Stimulated activated CD4-positive, alpha-beta T cell treated with anti-CD3 and anti-CD28 coated beads, TNF-alpha, amount 100 ng/mL, for 4 hours (primary cell): ENCODE measurements at places on chromosomes 11 and 22.

DNA sequence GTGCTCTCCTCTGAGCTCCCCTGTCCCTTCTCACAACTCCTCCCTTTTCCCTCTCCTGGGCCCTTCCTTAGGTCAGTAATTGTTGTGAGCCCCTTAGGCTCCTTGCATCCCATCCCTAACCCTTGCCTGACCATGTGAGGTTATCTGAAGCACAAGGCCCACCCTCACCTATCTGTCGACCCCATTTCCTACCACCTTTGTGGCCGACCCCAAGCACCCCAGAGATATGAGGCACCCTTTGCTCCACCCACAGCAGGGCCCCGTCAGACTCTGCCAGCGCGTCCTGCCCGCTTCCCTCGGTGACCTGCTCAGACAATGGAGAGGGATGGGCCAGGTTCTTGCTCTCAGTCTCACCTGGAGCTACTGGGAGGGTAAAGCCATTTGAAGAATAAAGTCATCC, 1.3 kb downstream of the GNG3 start:
- peak; percentile 17 for DNase-seq

- no peak for DNase-seq
Measured at GRCh38 chr11:8698917-8699441, 16.4 kb downstream of the RPL27A start.

DNA sequence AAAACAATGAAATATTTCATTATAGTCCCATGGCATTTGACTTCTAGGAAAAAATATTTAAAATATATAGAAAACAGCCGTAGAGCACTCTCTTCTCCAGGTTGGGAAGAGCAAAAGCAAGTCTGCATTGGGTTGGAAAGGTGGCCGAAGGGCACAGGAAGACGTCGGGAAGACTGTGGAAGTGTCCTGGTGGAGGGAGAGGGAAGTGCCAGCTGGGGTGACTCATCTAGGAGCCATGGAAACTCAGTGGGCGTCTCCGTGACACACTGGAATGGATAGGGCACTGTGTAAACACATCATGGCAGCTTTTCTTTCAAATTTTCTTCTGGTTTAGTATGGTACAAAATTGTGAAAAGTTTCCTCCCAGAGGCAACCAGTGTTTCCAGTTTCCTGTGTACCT, 12.7 kb downstream of the GTPBP1 start:
- DNase-seq: no peak

GRCh38 chr11:119347940-119348605, 1.6 kb upstream of the MFRP start:
- no peak for DNase-seq

DNA sequence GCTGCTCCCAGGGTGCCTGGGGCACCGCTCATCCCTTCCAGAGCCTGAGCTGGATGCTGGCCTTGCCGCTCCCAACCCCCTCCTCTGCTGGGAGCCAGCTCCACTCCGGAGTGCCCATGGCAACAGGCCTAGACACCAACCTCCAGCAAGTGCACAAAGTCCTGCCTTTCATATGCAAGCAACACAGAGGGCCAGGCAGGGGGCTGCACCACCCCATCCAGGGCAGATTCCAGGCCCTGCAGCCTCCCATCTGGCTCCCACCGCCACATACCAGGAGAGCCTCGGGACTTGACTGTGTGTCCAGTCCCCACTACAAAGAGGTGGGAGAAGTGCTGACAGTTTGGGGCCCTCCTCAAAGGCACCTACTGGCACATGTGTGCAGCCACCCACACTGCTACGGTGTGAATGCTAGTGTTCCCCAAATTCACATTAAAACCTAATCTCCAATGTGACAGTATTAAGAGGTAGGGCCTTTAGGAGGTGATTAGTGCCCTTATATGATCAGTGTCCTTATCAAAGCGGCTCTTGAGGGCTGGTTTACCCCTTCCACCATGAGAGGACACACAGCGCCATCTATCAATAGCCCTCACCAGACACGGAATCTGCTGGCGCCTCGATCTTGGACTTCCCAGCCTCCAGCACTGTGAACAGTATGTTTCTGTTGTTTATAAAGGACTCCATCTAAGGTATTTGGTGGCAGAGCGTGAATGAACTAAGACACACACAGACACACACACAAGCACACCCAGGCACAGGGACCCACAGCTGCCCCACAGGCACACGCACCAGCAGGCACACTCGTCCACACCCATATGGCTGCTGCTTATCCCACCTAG, 16.2 kb downstream of the ARVCF start:
- DNase-seq: no peak
